GM12864 (cell line): ENCODE measurements at places on chromosomes 3 and 15.

- no peak for DNase-seq
These were observed 83.8 kb downstream of the PLOD2 start for GRCh38 chr3:146077181-146077580.

GRCh38 chr3:141776376-141776775, 13.2 kb downstream of the GRK7 start:
- DNase-seq, result no peak

DNA sequence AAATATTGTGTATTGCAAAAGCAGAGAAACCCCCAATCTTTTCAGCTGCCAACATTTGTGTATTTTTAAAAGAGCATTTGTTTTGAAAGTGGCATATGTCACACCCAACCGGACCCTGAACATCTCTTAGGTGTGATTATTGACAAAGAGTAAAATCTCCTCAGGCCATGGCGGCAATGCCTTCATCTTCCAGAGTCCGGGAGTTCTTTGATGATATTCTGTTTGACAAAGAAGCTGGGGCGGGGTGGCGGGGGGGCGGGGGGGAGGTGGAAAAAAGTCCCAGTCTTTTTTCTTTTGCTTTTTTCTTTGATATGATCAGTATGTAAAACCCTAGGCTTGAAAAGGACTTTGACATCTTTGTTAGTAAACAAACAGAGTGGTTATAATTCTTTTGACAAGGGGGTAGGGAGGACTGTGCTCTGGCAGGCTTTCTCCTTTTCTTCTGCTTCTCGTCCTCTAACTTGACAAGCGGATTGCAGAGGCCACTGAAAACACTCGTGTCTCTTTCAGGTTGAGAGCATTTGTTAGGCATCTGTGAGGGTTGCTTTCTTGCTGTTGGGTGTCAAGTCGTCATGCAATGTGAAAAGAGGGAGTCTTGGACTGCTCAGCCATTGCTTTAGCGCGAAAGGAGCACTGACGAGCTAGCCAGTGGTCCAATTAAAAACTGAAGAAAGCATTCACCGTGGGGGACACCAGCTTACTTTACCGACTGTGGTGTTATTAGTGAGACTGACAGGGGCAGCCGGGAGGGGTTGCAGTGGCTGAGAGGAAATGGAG, 243.2 kb downstream of the NSUN3 start:
- no peak for DNase-seq

GRCh38 chr15:45921376-45921775, 286.5 kb downstream of the SQOR start:
- DNase-seq, result no peak

GRCh38 chr15:62648954-62649353, 393.6 kb upstream of the TPM1 start:
- peak; percentile 21 for DNase-seq

- no peak for DNase-seq
These were observed 120.5 kb downstream of the XXYLT1 start for GRCh38 chr3:195150181-195151118.
